Stimulated activated CD8-positive, alpha-beta memory T cell treated with anti-CD3 and anti-CD28 coated beads, Interleukin-7, amount 100 ng/mL, for 48 hours (primary cell): ENCODE measurements at places on chromosomes 5 and 9.

DNA sequence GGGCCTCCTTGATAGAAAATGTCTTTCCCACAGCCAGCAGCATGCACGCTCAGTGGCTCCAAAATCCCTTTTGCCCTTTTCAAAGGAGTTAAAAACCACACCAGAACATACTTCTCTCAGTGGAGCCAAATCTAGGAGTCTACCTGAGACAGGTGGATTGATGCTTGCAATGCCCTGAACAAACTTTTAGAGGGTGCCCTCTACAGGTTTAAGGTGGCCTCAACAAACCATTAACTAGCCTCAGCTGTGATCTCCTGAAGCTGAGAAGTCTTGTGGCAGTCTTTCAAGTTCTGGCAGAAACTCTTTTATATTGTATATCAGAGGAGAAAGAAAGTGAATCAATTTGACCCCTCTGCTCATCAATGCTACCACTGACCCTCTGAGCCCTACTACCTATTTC is 125.4 kb downstream of the MED27 start:
- no peak for DNase-seq

- no peak for DNase-seq
Observed at GRCh38 chr9:70935856-70936255, 185.6 kb downstream of the TRPM3 start.

- no peak for DNase-seq
Observed at GRCh38 chr5:65895891-65896290, 30.5 kb upstream of the ERBIN start.

DNA sequence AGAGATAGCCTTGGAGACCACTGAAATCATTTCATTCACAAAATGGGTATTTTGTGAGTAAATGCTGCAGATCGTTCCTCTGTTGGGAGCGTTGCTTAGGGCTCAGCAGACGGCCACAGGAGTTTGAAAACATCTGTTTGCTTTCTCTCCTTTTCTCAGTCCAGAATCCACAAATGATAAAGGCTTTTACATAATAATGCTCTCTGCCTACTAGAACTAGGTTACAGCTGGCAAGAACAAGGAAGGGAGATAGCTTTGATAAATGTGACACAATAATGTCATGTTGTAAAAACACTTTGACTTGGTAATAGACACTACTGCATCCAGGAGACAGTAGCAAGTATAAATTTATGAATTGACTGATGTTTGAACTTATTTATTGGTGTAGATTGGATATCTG is 1072.4 kb upstream of the CDH6 start:
- DNase-seq, result no peak

DNA sequence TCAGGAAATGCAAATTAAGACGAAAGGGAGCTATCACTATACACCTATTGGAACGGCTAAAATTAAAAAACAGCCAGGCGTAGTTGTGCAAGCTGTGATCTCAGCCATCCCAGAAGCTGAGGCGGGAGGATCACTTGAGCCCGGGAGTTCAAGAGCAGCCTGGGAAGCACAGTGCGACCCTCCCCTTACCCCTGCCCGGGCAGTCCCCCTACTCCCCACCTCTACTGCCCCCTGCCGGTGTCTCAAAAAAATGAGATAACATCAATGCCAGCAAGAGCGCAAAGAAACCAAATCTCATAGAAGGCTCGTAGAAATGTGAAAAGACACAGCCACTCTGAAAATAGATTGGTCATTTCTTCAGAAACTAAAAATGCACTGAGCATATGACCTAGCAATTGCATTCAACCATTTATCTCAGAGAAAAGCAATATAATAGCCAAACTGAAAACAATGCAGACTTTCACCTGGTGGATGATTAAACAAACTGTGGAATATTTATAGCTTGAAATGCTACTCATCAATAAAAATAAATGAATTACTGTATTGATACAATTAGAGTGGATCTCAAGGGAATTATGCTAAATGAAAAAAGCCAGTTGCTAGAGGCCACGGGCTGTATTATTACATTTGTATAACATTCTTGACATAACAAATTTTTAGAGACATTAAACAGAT is 20.6 kb downstream of the OR2V2 start:
- no peak for DNase-seq

DNA sequence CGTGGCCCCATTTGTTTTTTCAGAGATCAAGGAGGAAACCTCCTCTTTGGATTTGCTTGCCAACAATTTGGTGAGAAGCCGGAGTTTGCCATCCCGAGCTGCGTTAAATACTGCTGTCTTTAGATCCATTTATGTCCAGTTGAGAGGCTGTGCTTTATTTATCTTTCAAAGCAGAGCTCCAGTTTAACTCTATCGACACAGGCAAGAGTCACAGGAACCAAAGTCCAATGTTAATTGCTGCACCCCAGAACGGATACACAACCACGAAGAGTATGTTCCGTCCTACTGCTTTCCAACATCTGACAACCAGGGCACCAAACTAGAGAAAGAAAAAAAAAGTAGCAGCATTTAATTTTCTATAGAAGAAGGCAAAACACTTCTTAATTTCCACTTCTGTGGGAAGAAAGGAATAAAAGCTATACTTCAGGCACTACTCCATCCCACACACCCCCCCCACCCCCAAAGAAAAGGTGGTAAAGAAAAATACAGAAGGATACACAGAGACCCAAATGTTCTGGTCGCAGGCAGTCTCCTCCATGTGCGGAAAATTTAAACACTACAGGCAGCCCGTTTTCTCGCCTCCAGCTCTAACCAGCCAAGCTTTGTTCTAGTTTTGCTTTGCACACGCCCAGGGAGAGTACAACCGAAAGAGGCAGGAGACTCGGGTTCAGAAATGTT is 1.1 kb downstream of the FEM1C start:
- DNase-seq, result peak; percentile 5

DNA sequence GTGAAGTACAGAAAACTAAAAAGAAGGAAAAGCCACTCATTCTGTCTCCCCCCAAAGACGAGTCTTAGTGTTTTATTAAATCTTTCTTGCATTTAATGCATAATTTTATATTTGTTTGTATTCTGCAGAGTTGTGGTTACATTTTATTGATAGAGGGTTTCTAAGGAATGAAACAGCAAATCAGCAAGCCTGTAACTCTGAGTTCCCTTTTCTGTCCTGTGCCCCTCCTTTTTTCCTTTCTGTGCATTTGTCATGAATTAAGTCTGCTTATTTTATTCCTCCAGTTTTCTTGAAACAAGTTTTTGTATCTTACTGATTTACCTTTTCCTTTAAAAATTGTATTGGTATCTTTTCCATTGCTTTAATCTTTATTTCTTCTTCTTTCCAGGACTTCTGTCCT is 132.8 kb downstream of the MUSK start:
- DNase-seq, result no peak

GRCh38 chr9:83471241-83471640 is 67.0 kb downstream of the FRMD3 start:
- DNase-seq, result no peak

- DNase-seq, result no peak
Observed at GRCh38 chr9:129223551-129224208, 45.6 kb upstream of the IER5L start.

GRCh38 chr5:65244031-65244430 is 237.7 kb downstream of the ADAMTS6 start:
- no peak for DNase-seq

DNA sequence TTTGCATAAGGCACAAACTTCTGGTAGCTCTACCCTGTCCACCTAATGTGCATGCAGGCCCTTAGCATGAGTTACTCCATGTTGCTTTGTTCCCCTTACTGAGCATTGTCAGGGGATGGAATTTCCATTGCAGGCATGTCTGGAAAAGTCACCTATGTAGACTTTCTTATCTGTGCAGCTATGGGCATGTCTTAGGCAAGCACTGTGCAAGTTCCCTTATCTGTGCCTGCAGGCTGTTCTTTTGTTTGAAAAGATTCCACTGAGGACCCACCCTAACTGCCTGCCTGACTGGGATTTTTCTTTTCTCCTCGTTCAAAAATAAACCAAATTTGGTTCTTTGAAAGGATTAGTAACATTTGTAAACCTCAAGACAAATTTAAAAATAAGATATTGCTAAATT is 587.0 kb downstream of the CDH18 start:
- no peak for DNase-seq

- DNase-seq, result no peak
Observed at GRCh38 chr9:77912895-77913693, 118.5 kb downstream of the GNAQ start.

DNA sequence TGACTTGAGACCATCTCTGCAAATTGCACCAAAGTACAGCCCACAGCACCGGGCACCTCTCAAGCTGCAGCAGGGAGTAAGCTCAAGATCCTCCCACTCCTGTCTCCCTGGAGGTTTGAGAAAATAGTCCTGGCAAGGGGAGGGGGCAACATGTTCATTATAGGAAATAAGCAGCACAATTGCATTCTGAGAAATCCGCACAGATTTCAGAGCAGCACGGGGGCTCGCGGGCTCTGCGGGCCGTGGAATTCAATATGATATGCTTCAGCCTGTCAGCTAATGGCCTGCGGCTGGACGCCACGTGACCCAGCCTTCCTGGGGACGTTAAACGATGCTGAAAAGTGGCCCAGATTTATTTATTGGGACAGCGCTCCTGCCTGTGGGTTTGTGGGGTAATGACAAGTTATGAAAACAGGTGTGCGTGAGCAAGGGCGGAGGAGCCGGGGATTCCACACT is 156.4 kb downstream of the DAB2IP start:
- no peak for DNase-seq

- no peak for DNase-seq
Observed at GRCh38 chr9:125651576-125652232, 55.3 kb downstream of the MAPKAP1 start.

DNA sequence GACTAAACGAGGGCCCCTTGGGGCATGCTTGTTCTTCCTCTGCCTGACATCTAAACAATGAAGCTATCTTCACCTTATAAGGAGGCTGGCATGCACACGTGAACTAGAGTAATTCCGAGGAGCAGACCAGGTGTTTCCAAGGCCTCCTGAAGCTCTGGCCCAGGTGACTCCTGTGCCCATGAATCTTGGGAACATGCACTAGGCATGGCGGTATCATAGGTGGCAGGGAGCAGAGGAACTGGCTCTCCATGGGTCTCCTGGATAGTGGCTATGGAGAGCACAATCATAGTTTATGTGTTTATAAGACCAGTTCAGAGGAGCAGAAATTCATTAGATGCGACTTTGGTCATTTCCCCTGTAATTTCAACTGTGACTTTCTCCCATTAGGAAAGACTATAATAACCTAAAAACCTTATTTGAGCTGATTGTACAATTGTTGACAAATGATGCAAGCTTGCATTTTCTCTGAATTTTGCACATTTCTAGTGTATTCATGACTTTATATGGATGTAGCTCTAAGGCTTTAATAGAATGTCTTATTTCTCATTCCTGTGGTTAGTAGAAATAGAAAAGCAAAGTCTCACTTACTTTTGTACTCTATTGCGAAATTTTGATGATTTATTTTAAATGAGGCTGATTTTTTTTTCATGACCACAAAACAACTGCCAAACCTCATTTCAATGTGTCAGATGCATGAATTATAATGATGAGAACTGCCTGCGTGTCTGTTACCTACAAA is 135.3 kb upstream of the RPS23 start:
- no peak for DNase-seq

GRCh38 chr9:90894986-90895687 is 93.5 kb downstream of the SYK start:
- DNase-seq, result no peak

GRCh38 chr9:100669968-100670367 is 92.1 kb downstream of the CAVIN4 start:
- DNase-seq, result no peak

GRCh38 chr9:100228352-100228869 is 124.3 kb downstream of the TEX10 start:
- DNase-seq, result no peak

DNA sequence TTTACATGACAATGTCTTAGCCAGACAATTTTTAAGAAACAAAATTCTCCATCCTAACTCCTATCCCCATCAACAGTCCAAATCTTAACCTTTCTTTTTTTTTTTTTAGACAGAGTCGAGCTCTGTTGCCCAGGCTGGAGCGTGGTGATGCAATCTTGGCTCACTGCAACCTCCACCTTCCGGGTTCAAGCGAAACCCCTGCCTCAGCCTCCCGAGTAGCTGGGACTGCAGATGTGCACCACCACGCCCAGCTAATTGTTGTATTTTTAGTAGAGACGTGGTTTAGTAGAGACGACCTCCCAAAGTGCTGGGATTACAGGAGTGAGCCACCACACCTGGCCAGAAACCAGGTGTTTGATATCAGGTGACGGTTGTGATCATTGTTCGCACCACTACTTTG is 10.2 kb downstream of the ABL1 start:
- DNase-seq, result no peak

- DNase-seq, result no peak
Observed at GRCh38 chr5:94976853-94977252, 308.0 kb downstream of the MCTP1 start.

GRCh38 chr5:2352101-2352861 is 399.2 kb downstream of the IRX2 start:
- no peak for DNase-seq

DNA sequence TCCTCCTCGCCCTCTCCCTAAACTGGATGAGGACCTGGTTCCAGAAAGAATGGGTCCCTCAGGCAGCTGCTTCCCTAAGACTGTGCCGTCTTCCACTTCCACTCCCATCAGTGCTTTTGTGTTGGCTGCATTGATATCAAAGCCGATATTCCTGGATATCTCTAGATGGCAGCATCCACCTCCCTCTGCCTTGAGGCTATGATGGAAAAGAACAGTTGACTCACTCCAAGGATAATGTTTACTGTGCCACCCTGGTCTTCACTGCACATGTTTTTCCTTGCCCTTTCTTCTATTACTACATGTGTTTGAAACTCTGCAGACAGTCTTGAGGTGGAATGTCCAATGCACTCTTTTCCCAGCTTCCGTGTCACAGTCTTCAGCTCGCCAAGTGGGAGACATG is 211.6 kb downstream of the MAST4 start:
- DNase-seq, result no peak

DNA sequence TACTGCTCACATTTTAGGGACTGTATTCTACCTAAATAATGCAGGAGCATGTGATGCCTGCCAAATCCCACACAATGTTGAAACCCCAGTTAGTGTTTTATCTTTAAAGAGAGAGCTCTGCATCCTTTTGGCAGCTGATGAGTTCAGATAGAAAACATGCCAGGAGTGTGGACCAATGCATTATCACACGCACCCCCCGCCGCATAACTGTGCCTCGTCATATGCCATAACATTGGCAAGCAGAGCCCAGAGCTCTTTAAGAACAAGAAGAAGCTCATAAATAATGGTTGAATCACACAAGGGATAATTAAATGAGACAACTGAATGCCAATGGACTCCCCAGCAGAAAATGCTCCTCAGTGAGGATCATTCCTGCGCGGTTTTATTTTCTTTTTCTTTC is 52.8 kb upstream of the RORB start:
- no peak for DNase-seq
